Right renal pelvis (tissue), 4 donors: ENCODE measurements at places on chromosomes 6 and 20.

DNA sequence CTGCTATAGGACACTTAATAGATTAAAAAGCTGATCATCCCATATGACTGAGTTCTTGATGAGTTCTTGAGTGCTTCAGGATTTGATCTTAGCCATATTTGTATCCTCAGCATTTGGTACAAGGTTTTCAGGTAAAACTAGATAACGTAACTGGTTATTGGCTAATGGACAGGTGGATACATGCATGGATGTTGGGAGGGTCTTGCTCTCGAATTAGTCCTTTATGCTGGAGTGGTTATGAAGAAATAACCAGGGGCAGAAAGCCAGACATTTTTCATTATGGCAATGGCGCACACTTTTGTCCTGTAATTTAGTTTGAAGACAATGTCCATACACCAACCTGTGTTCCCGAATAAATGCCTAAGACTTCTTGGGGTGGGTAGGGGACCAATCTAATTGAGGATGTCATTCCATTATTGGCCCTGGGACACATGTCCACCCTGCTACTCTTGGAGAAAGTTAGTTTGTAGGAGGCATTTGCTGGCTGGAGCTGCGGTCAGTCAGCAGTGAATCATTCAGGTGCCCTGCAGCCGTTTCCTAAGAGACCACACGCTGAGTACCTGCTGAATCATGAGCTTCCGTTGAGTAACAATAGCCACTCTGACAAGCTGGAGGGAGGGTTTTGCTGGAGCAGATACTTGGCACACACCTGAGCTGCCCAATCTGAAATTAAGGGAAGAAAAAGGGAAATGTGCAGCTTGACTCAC lies 194.4 kb downstream of the FOXA2 start:
- DNase-seq, result no peak

- no peak for DNase-seq
These were observed 36.0 kb downstream of the SUMO4 start for GRCh38 chr6:149435919-149436586.

DNA sequence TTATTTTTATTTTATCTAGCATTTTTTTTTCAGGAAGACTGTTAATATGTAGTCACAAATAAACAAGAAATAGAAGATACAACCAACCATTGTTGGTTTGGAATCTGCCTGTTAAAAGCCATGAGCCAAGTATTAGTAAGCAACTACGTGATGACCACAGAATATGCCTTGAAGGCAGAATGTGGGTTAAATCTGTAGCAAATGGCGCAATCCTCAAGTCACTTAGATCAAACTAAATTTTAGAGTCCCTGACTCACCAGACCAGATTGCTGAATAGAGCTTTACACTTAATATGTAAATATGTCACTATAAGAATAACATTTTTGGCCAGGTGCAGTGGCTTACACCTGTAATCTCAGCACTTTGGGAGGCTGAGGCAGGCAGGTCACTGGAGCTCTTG lies 800.1 kb upstream of the CITED2 start:
- DNase-seq, result no peak

DNA sequence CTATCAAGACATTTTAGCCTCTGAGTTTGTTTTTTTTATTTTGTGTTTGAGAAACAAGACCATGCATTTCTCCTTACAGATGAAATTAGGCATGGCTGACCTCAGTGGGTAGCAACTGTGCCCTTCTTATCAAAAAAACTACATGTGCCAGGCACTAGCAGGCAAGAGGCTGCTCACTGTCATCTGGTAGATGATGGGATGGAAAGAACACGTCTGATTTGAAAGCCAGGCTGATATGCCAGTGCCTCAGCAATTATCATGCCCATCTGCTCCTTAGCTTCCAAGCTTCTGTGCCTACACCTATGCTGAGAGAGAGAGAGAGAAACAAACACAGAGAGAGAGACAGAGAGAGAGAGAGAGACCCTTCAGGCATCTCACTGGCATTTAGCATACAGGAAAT lies 149.9 kb downstream of the C6orf118 start:
- DNase-seq, result no peak

GRCh38 chr20:2864626-2865025 lies 8.7 kb upstream of the PTPRA start:
- DNase-seq, result no peak

DNA sequence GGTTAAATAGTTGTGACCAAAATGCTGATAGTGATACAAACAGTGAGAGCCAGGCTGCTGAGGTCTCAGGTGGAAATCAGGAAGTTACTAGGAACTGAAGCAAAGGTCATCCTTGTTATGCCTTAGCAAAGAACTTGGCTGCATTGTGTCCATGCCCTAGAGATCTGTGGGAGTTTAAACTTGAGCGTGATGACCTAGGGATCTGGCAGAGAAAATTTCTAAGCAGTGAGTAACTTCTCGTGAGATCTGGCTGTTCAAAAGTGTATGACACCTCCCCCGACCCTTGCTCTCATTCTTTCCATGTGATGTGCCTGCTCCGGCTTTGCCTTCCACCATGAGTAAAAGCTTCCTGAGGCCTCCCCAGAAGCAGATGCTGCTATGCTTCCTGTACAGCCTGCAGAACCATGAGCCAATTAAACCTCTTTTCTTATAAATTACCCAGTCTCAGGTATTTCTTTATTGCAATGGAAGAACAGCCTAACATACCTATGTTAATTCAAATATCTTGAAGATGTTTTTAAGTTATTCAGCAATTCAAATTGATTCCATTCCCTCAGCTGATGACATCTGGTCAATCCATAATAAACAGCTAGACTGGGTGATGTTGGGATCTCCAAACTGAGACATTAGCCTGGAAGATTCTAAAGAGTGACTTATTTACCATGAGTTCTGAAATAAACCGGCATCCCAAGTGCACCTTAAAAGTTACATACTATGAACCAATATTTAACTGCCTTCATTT lies 33.8 kb downstream of the KIF16B start:
- no peak for DNase-seq

- no peak for DNase-seq
These were observed 3.8 kb upstream of the E2F1 start for GRCh38 chr20:33689973-33690372.

- DNase-seq, result no peak
These were observed 40.0 kb downstream of the ALDH8A1 start for GRCh38 chr6:134909701-134910592.

- DNase-seq, result no peak
These were observed 7.1 kb downstream of the SLC13A3 start for GRCh38 chr20:46644160-46644559.

DNA sequence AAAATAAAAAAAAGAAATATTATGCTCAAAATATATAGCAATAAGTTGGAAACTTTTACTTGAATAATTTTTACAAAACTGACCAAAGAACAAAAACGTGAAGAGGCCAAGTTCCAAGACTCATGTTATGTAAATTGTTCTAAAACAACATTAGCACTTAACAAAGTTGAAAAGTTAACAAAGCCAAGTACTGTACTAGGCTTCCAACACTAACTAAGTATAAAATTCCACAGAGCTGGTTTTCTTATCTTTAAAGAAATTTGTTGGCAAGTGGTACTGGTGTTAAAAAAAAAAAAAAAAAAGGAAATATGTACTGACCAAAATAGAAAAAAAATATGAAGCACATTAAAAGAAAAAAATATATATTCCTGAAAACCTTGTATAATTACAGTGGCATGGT lies 127.8 kb downstream of the SLC16A10 start:
- DNase-seq, result no peak

DNA sequence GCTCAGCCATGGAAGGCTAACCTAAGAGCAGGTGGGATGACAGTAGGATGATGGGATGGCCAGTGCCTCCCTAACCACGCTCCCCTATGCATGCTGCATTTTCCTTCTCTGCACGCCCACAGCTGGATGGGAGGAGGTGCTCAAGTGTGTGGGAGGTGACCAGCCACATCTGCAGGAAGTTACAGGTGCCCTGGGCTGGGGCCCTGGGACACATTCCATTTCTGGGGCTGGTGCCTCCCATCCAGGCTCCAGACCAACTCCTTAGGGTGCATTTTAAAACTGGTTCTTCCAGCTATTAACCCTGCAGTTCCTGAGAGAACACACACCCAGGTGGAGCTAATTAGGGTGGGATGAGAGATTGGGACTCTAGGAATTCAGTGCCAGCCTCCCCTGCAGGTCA lies 135.3 kb upstream of the ARMC2 start:
- no peak for DNase-seq

GRCh38 chr20:40658509-40658908 lies 30.5 kb downstream of the MAFB start:
- no peak for DNase-seq

DNA sequence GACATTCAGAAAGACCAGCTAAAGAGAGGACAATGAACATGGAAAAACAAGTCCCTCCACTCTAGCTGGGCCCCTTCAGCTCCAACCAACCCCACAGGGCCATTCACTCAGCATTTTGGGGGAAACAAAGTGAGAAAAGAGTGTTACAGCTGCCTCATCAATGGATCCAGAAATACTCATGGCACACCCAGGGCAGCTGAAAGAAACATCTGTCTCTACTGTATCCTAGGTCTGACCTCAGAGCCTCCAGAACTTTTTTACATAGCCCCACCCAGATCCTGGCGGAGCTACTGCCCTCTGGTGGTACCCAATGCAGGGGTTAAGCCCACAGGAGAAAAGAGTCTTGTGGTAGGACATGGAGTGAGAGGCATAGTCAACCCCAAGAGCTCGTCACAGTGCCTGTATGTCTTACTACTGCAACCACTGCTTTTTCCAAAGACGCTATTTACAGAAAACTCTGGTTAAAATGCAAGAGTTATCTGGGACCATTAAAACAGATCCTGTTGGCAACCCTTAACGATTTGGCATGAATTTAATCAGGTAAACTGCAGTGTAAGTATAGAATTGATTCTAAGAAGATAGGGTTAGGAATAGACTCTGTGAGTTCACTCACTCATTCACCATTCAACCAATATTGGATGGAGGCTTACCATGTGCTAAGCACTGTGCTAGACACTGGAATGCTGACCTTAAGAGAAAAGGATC lies 37.4 kb upstream of the FAM83C start:
- no peak for DNase-seq

GRCh38 chr6:34237722-34238584 lies 1.3 kb downstream of the HMGA1 start:
- DNase-seq, result no peak

DNA sequence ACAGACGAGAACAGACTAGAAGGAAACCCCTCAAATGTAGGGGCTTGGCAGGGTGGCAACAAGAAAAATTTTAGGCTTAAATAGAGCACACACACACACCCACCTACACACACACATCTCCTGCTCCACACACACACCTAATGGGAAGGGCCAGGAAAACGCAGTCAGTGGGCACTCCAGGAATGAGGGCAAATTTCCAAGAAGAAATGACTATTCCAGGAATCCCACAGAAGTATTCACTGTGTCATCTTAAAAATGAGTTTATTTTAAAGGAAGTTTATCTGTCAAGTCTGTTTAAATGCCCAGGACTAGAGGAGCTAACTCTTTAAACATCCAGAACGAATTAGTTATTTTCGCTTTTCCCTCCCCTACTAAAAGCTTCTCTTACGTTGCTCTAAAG lies 13.0 kb downstream of the ALDH8A1 start:
- DNase-seq, result no peak

DNA sequence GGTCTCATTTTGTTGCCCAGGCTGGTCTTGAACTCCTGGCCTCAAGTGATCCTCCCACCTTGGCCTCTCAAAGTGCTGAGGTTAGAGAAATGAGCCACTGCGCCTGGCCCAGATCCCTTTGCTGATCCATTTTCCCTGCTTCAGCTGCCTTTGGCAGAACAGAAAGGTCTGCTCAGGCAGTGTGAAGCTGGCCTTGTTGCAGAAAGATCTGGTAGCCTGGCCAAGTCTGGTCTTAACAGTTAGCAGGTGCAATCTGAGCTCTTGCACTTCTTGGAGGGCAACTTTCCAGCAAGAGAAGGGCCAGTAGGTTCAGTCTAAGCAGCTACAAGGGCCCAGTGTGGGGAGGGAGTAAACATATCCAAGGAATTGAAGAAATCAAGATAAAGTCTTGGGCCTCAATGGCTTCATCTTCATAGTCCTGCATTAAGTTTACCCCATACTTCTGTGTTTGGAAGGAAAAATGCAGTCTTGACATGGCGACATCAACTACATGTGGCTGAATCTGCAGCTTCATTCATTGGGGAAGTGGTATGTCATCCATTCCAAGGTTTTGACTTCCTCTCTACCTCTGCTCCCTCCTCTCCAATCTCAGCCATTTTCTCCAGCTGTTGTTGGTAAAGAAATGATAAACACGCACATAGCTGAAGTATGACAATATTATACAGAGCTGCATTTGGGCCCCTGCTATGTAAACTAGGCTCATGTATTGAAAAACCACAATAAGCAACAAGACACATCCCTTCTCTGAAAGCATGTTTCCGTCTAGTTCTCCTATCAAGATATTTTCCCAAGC lies 39.0 kb upstream of the NEDD9 start:
- no peak for DNase-seq

DNA sequence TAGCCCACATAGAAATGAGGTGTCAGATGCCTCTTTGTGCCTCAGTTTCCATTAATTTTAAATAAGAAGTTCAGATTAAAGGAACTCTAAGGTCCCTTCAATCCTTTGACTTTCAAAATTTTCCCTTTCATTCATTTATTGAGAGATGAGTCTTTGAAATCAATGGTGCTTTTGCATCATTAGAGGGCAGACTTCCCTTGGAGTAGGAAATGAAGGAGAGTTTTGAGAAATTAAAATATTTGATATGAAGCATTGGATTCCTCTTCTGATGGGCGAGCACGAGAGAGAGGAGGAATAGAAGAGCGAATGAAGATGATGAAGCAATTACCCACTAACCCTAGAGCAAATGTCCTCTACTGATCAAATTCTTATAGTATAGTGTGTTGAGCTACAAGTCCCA lies 105.7 kb downstream of the EDN1 start:
- DNase-seq, result no peak

DNA sequence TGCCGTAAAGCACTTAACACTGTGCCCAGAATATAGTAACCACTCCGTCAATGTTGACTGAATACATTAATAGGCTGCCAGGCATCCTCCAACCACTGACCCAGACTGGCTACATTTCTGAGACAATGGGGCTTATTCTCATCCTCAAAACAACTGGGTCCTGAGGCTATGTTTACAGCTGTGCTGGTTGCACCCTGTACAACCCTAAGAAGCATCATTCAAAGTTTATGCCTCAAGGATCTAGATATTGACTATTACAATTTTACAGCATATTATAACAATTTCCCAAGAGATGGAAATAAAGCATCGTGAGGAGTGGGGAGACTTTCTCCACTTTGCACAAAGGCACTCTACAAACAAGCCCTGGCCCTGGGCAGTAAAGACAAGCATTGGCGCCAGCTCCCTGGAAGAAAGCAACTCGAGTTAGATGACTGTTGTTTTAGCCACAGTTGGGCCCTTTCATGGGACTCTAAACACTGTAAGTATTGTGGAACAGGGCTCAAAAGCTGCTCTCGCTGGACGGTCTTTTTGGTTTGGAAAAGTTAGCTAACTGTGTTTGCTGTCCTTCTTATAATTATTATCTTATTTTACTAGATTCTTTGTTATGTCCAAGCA lies 30.2 kb downstream of the MYLIP start:
- no peak for DNase-seq

DNA sequence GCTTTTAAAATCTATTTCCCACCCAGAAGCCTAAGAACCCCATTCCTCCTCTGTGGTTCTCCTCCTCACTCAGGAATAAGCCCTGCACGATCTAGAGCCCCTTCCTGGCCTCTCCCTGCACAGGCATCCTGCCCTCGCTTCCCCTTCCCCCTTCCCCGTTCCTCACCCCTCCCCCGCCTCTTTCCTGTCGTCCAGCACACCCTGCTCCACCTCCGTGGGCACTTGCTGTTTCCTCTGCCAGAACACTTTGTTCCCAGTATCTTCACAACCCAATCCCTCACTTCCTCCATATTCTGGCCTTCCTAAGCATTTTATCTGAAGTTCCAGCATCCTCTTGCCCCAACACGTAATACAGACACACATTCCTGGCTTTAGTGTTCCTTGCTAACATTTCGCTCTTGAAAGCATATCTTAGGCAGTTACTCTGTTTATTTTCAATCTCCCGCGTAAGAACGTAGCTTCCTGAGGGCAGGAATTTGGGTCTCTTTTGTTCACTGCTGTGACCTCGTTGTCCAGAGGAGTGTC lies 20.2 kb upstream of the SLC22A2 start:
- no peak for DNase-seq
